Epithelial cell of alveolus of lung (primary cell): ENCODE measurements at places on chromosomes 11 and 22. TPM values are rescaled to one million over a fixed set of nuclear protein-coding genes. Genes with fewer than 3 reads are reported as not detected.

Gene SPTBN2
- total RNA-seq: 0.88 and 6.9 TPM in 2 replicates

Gene DEUP1
- not detected in 2 replicates for total RNA-seq

Gene APOL1
- 2.3 and 3.2 TPM in 2 replicates for total RNA-seq

Gene OR52E8
- total RNA-seq: not detected in 2 replicates

Gene FAU
- total RNA-seq: 511 and 807 TPM in 2 replicates
